Chondrocyte (in vitro differentiated cells): ENCODE measurements at places on chromosomes 5 and 9. TPM values are rescaled to one million over a fixed set of nuclear protein-coding genes. Genes with fewer than 3 reads are reported as not detected.

Gene IL33
- not detected in 3 replicates for total RNA-seq

Gene CCL19
- not detected in 3 replicates for total RNA-seq

Gene INSL4
- total RNA-seq = not detected in 3 replicates

Gene PCDHA6
- total RNA-seq = 20.5 to 23.5 TPM (median 20.6 TPM) in 3 replicates

Gene CCDC171
- 2.6 to 6.3 TPM (median 3.2 TPM) in 3 replicates for total RNA-seq

GRCh38 chr5:26940994-26941393, 97.4 kb downstream of the CDH9 start:
- DNase-seq = no peak
- no peak overlapping the region for H3K27ac ChIP-seq
- peaks cover 2% of the 10 kb centered on the region for H3K27me3 ChIP-seq

- no peaks in the 10 kb centered on the region for H3K36me3 ChIP-seq
- no peak overlapping the region for H3K4me3 ChIP-seq
Observed at GRCh38 chr5:36739751-36740221, 133.4 kb downstream of the SLC1A3 start.

DNA sequence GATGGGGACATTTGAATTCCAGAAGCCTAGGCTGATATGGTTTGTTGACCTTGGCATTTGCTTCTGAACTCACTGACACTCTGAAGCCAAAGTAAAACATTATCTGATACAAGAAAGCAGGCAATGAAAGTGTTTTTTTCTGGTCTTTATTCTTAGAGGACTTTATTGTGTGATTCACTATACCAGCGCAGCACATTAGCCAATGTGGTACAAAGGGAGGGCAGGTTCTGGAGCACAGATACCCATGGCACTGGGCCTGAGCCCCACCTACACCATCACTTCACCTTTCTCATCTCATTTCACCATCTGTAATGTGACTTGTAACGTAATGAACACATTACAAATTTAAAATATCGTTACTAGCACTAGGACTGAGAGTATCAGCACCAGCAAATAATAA, 89.7 kb upstream of the ZNF366 start:
- no peaks in the 10 kb centered on the region for H3K27me3 ChIP-seq
- H3K27ac ChIP-seq = no peak overlapping the region
- no peaks in the 10 kb centered on the region for H3K36me3 ChIP-seq
- DNase-seq = no peak

GRCh38 chr5:152593388-152593787, 188.3 kb upstream of the NMUR2 start:
- H3K27me3 ChIP-seq = no peaks in the 10 kb centered on the region
- no peaks in the 10 kb centered on the region for H3K36me3 ChIP-seq
- H3K27ac ChIP-seq = no peak overlapping the region
- no peak for DNase-seq

DNA sequence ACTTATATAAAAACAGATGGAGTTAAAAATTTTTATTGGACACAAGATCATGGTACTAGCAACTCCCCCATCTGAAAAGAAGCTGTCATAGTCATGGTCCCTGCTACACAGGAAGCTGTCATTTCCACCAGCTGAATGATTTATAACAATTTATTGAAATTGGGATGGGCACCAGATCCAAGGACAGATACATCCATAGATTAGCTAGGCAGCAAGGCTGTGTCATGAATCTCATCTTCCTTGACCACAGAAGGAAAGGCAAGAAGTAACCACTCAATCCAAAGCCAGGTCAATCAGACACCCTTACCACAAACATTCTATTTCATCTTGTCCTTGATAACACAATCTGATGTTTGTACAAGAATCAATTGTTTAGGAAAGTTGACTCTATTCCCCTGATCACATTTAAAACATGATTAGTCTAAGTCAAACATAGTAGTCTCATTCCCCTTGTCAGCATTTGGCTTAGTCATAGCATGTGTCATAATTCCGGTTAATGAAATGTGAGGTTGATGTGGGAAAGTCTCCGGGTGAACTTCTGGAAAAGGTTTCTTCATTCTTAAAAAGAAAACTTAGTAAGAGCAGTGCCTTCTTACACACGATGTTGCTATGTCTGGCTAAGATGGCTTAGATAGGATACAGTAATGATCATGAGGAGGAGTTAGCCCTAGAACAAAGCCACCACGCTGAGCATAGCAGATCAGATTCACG, 462.6 kb upstream of the PAPPA start:
- H3K36me3 ChIP-seq = peaks cover 9% of the 10 kb centered on the region
- H3K27me3 ChIP-seq = no peaks in the 10 kb centered on the region
- peaks cover 39% of the 10 kb centered on the region for H3K4me1 ChIP-seq

DNA sequence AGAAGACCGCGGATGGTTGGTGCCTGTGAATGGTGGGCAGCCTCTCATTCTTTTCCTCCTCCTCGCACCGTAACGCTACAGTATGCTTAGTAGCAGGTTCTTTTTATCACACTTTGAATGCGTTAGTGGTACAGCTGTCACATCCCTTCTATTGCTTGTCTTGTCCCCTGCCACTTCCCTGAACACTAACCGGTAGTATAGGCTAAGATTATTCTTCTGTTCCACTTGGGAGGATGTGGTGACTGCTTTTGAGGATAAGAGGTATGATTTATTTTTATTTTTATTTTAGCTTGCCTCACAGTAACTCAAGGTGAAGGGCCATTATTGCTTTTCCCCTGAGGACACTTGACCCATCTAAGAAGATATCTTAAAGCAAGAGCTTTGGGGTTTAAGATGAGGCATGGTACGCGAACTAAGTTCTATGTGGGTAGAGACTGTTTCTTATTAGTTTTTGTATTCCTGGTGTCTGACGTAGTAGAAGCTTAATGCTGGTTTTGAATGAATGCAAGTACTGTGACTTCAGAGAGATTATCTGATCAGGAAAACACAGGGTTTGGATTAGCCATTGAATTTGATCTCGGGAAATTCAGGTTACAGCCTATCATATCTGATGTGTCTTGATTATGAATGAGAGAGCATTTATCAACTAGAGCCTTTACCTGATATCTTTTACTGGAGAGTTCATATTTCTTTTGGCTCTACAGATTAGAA, 951 bp downstream of the UNC13B start:
- peaks cover 29% of the 10 kb centered on the region for H3K4me1 ChIP-seq
- H3K27me3 ChIP-seq = no peaks in the 10 kb centered on the region
- peak overlapping the region; percentile 93 for H3K27ac ChIP-seq
- no peaks in the 10 kb centered on the region for H3K36me3 ChIP-seq
- peak overlapping the region; percentile 93 for H3K4me3 ChIP-seq
- no peak for DNase-seq

- H3K4me3 ChIP-seq = no peak overlapping the region
- DNase-seq = no peak
- H3K36me3 ChIP-seq = no peaks in the 10 kb centered on the region
Observed at GRCh38 chr5:2385818-2386217, 365.7 kb downstream of the IRX2 start.

DNA sequence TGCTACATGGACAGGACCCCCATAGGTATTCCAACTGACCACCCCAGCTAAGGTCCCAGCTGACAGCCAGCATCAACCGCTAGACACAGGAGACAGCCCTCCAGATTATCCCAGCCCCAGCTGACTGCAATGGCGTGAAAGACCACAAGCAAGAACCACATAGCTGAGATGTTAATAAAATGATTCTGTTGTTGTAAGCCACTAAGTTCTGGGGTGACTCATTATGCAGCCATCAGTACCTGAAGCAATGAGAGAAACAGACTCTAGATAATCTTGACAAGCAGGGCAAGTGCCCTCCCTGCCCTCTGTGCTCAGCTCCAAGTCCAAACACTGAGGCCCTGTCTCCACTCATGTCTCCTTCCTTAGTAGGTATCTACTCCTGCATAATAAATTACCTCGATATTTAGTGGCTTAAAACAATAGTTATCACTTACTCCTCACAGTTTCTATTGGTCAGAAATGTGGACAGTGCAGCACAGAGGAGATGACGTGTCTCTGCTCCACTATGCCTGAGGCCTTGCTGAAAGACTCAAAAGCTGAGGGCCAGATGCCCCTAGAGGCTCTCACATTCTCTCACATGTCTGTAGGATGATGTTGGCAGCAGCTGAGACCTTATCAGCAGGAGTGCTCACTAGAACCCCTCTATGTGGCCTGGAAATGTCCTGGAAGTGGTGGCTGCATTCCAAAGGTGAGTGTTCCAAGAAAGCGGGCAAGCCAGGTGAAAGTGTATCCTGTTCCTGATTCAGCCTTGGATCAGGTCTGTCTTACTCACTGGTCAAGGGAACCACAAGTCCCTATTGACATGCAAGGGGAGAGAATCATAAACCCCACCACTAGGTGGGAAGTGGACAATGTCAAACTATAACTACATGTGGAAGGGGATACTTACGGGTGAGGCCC, 2.5 kb downstream of the MGAT1 start:
- H3K36me3 ChIP-seq = peaks cover 6% of the 10 kb centered on the region
- DNase-seq = no peak
- peaks cover 70% of the 10 kb centered on the region for H3K4me1 ChIP-seq
- H3K27ac ChIP-seq = peak overlapping the region; percentile 96
- peak overlapping the region; percentile 23 for H3K4me3 ChIP-seq

DNA sequence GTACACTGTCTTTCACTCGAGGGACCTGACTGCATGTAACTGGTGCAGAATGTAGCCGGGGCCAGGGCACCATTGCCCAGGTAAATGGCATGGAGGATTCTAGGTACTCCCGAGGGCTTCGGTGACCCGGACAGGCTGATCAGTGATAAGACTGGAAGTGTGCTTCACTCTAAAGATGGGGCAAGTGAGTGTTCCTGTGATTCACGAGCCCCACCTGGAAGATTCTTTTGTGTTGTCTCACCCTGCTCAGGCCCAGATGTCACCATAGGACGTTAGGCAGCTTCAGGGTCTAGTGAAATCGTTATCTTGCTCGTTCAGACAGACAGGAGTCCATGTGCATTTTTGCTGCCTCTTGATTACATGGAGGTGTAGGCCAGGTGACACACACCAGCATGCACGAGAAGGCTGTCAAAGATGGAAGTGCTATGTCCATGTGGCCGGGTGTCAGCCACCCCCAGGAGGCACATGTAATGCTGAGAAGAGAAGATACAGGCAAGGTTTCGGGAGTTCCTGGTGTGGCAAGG, 73.9 kb downstream of the WNK2 start:
- peak; percentile 21 for DNase-seq
- H3K4me3 ChIP-seq = no peak overlapping the region
- H3K27me3 ChIP-seq = peaks cover 12% of the 10 kb centered on the region
- no peak overlapping the region for H3K27ac ChIP-seq
- H3K4me1 ChIP-seq = no peaks in the 10 kb centered on the region

Gene NRG2
- total RNA-seq = 0.13 to 0.39 TPM (median 0.27 TPM) in 3 replicates

DNA sequence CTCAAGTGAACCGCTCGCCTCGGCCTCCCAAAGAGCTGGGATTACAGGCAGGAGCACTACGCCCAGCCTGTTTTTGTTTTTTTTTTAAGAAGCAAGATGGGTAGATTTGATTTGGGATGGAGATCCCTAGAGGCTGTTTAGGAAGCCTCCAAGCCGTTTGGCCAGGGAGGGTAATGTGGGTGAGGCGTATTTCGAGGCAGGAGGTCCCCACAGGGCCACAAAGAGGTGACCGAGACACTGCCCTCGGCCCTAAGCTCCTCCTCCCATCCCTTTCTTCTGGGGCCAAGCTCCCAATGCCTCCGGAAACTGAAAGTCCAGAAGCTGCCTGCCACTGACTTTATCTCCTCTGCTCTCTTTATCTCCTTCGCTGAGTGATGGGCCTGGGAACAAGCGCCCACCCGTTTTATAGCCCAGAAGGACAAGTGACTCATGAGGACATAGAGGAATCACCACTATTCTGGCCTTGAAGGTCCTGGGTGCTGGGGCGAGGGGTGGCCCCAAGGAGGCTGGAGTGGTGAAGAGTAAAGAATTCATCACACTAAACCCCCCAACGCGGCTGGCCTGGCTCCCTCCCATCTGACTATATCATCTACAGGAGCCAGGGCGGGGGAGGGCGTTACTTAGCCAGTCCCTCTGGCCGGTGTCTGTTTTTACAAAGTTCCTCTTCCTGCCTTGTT, 2.0 kb upstream of the RALGDS start:
- peaks cover 26% of the 10 kb centered on the region for H3K4me1 ChIP-seq
- no peak overlapping the region for H3K27ac ChIP-seq
- H3K4me3 ChIP-seq = no peak overlapping the region
- no peak for DNase-seq
- H3K36me3 ChIP-seq = peaks cover 1% of the 10 kb centered on the region

GRCh38 chr5:52177193-52177592, 610.5 kb upstream of the ITGA1 start:
- H3K27ac ChIP-seq = no peak overlapping the region
- H3K27me3 ChIP-seq = no peaks in the 10 kb centered on the region
- no peak overlapping the region for H3K4me3 ChIP-seq
- no peak for DNase-seq
- H3K4me1 ChIP-seq = no peaks in the 10 kb centered on the region

DNA sequence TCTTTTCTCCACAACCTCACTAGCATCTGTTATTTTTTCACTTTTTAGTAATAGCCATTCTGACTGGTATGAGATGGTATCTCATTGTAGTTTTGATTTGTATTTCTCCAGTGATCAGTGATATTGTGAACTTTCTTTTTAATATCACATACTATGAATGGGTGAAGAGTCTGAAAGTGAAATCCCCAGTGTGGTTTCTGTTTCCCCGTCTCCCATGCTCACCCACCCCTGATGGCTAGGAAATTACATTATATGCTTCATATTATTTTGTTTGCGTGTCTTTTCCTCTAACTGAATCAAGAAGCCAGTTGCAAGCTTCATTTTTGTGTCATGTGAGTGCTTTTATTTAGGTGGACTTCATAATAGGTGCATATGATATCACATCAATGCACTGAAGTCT, 171.1 kb downstream of the ARHGAP26 start:
- no peaks in the 10 kb centered on the region for H3K27me3 ChIP-seq
- no peak for DNase-seq
- H3K4me3 ChIP-seq = no peak overlapping the region
- no peak overlapping the region for H3K27ac ChIP-seq

DNA sequence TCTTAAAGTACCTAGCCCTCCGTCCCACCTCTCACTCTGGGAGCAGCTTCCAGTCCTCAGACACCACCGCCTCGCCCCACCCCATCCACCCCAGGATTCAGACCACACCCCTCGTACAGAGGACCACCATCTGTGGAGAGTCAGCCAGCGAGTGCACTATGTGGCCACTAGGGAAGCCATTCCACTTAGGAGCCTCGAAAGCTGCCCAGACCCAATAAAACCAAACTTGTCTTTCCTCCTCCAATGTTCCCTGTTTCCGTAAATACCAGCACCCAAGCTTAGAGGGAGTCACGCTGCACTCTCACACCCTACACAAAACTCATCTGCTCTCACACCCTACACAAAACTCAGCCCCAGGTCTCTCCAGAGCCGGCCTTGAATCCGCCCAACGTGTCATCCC, 1.9 kb downstream of the GCNT4 start:
- peaks cover 11% of the 10 kb centered on the region for H3K36me3 ChIP-seq
- no peak overlapping the region for H3K4me3 ChIP-seq
- no peak overlapping the region for H3K27ac ChIP-seq
- DNase-seq = no peak
- H3K4me1 ChIP-seq = peaks cover 58% of the 10 kb centered on the region
